Hypothalamus (tissue), 51 donors: ENCODE measurements at places on chromosomes 5 and 9.

GRCh38 chr5:6458833-6459232 is 10.2 kb downstream of the UBE2QL1 start:
- DNase-seq: no peak

DNA sequence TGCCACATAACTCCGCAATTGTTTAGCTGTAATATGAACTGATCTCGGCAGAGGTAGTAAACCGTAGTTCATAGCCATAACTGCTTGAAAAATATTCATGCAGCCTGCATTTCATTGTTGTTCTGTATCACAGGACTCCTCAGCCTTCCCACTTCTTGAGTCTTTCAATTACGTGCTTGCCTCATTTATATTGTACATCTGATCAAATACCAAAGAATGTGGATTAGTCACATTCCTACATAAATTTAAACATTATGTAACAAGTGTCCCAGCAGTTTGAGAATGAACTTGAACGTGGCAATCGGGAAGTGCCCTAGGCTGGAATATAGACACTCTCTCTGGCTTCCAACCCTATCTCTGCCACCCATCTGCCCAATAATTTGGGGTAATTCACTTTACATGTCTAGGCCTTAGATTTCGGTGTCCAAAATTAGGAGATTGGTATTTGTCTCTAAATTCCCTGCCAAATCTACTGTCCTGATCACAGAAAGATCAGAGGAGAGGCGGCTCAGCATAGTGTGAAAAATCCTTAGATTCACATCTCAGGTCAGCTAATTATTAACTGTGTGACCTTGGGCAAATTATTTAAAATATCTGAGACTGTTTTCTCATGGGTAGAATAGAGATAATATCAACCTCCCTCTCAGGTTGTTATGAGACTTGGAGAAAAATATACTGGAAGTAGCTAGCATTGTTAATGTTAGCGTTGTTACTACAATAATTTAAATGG is 215.1 kb upstream of the RFX3 start:
- DNase-seq: no peak

DNA sequence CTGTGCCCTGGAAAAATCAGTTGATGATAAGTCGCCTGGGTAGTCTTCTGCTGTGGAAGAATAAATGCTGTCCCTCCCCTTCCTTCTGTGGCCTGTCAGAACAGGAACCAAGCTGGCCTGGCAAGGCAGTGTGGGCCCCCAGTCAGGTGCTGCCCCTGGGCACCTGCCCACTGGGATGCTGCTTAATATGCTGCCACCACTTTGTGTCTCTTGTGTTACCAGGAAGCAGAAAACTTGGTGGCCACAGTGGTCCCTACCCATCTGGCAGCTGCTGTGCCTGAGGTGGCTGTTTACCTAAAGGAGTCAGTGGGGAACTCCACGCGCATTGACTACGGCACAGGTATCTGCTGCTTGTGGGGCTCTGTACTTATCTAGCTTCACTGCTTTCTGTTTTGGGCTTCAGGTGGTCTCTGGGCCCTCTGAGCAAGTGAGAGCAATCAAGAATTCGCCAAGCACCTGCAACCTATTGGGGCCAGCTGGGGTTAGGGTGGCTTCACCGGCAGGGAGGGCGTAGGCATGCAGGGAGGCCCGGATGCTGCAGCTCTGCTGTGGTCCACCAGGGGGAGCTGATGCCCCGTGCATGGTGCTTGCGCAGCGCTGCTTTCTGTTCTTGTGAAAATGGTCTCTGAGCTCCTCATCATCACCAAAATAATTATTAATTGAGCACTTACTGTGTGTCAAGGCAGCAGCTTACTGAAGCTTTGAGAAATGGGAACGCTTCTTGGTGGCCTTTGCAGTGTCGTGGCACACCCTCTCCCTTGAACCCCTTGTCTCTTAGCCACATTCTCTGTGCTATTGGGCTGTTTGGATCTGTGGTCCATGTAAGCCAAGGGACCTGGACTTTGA is 20.3 kb downstream of the PTPA start:
- DNase-seq: peak; percentile 27

DNA sequence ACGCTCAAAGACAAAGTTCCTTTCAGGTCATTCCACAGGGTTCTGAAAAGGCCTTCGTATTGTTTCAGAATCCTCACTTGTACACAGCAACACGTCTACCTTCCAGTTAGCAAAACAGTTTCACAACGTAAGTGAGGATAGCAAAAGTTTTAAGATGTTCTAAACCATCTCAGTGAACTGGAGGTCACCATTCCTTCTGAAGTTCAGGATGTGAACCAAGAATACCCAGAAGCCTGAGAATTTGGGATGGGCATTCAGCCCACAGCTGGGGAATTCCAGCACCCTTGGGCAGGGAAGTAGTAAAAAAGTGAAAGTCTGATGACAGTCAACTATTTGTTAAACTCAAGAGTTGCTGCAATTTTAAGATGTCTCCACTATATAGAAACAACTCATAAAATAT is 224.5 kb downstream of the BNC2 start:
- DNase-seq: no peak

DNA sequence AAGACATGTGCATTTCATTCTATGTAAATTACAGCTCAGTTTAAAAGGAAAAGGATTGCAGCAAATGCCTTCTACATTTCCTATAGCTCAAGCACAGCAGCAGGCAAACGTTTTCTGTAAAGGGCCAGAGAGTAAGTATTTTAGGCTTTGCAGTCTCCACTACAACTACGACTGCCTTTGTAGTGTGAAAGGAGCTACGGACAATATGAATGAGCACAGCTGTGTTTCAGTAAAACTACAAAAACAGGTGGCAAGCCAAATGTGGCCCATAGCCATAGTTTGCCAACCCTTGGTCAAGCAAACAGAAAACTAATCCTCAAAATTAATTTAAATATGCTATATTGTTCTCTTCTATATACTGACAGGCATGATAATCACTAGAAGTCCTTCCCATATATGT is 7.2 kb downstream of the PTBP3 start:
- no peak for DNase-seq

DNA sequence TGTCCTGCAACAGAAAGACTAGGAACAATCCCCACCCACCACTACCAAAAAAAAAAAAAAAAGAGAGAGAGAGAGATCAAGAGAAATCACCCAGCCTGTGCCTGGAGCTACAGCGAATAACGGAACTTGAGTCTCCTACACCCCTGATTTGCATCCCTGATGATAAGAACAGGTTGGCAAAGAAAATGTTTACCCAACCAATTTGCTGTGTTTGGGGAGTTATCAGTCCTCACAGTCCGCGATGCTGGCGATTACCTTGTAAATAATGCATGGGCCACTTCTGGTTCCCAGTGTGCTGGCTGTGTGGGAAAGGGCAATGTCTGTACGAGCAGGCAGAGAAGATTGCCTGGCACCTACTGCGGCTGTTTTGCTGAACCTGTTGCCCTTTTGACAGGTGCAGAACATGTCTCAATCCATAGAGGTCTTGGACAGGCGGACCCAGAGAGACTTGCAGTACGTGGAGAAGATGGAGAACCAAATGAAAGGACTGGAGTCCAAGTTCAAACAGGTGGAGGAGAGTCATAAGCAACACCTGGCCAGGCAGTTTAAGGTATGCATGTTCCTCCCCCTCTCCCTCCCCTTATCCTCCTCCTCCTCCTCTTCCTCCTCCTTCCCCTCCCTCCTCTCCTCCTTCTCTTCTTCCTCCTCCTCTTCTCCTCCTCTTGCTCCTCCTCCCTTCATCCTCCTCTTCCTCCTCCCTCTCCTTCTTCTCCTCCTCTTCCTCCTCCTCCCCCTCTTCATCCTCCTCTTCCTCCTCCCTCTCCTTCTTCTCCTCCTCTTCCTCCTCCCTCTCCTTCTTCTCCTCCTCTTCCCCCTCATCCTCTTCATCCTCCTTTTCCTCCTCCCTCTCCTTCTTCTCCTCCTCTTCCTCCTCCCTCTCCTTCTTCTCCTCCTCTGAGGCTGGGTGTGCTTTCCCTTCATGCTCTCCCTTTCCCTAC is 8.3 kb downstream of the OLFM1 start:
- no peak for DNase-seq

GRCh38 chr5:137492331-137492730 is 6.8 kb downstream of the SPOCK1 start:
- DNase-seq: no peak

DNA sequence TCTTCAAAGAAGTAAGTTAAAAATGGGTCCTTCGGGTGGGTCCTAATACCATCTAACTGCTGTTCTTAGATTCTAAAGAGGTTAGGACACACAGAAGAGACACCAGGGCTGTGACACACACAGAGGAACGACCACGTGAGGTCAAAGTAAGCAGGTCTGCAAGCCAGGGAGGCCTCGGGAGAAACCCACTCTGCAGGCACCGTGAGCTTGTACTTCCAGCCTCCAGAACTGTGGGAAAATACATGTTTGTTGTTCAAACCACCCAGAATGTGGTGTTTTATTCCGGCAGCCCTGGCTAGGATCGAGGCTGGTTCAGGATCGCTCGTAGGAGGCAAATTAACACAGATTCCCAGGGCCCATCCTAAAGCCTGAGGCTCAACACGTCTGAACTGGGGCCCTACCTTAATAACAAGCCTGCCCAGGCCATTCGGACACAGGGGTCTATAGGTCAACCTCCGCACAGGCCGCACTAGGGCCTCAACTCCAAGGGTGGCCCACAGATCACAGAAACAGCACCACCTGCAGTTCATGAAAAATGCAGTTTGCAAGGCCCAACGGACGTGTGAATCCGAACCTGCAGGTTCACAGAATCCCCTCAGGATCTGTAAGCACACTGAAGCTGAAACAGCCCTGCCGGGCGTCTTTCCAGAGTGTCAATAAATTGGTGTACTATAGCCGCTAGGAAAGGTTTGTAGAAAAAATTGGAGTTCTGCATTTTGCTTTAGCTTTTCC is 7.1 kb downstream of the MED10 start:
- DNase-seq: no peak

DNA sequence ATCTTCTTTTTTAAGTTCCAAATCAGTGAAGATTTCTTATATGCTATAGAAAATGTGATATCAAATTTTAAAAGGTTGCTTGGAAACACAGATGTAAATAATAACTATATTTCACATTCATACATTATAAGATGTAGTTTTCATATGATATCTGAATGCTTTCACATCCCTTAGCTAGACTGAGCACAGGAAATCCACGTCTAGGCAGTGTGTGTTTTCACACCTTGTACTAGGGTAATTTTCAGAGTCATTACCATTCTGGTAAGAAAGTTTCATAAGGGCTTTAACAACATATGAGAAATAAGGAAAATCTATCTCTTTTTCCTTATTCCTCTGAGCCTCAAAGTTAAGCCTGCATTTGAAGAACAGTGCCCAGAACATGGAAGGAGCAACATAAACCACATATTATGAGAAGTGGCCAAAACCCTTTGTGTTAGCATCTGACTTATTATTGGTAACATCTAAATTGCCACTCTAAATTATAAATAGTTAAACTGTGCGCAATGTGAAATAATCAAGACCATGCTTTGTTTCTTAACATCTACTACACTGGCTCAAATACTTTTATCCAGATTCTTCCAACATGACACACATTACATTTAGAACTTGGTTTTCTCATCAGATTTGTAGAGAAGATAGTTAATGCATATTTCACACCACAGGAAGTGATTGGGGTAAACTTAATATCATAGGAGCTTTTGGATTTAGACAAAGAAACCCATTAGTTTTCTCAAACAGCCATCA is 113.3 kb downstream of the PPP2R2B start:
- DNase-seq: no peak

DNA sequence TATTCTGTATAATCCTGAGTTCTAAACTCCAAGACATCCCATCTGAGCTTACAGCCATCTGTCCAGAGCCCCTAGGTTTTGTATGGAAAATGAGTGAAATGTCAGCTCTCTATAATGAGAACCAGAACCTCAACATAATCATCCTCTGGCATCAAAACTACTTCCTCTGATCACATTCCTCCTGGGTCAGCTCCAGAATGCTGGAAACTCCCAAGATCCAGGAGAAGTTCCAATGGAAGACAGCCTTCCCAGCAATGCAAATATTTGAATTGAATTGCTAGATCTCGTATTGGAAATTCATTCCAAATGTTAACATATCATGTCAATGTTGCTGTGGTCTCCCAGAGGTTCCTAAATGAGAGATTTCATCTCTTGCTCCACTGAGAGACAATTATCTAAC is 23.8 kb downstream of the C9 start:
- DNase-seq: no peak

GRCh38 chr5:65243161-65243560 is 238.6 kb downstream of the ADAMTS6 start:
- no peak for DNase-seq

DNA sequence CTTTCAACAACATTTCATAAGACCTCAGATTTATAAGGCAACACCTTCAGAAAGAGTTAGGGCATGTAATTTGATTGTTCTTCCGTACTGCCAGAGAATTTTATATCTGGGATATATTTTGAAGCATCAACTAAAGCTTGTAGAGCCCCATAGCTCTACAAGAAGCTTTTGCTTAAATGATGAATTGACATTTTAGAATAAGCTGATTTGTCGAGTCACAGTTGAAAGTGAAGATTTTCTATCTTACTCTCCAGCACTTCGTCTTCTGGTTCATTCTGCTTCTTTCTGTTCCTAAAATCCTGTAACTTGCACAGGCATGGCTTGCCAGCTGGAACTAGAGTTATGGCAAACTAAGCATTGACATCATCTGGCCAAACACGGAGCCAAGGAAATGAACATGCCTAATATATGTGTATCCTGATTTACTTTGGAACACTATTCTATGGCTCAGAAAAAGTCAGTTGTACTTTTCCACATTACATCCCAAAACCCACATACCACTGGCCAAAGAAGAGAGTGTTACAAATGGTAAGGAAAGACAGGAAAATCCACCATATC is 68.6 kb upstream of the MAST4 start:
- no peak for DNase-seq

- DNase-seq: no peak
These were observed 112.9 kb downstream of the HSPA4 start for GRCh38 chr5:133164759-133165158.

DNA sequence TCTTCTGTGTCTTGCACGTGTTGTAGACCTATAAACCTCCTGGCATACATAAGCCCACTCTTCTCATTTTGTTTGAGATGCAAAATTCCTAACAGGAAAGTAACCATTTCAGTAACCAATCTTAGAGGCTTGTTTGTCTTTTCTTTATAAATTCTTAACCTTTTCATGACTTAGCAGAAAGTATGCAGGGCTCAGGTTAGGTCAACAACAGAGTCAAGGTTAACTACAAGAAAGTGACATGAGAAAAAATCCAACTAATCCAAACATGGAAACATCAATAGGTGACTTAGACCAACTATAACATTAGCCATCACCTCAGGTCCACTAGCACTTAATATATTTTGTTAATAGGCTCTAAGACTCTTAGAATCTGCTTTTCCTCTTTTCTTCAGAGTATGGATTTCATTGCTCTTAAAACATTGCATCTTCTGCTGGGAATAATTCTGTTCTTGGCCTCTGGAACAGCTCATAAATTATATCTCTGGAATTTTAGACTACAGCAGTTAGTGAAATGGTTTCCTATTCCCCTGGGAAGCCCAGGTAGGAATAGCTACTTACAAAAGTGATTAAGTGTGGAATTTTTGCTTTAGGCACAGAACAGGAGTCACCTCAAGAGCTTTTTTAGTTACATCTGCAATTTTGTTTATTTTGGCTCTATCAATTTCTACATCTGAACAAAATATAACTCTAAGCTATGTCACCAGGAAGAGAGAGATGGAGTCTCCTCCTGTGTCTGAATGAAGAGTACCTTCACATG is 155.3 kb upstream of the ANKRD55 start:
- no peak for DNase-seq
